Natural killer cell treated with Interleukin-12 subunit alpha and Interleukin-12 subunit beta and Interleukin-15 and Interleukin-18, amount 100 ng/mL, for 72 hours (primary cell): ENCODE measurements at places on chromosomes 16 and 17. TPM values are rescaled to one million over a fixed set of nuclear protein-coding genes. Genes with fewer than 3 reads are reported as not detected.

DNA sequence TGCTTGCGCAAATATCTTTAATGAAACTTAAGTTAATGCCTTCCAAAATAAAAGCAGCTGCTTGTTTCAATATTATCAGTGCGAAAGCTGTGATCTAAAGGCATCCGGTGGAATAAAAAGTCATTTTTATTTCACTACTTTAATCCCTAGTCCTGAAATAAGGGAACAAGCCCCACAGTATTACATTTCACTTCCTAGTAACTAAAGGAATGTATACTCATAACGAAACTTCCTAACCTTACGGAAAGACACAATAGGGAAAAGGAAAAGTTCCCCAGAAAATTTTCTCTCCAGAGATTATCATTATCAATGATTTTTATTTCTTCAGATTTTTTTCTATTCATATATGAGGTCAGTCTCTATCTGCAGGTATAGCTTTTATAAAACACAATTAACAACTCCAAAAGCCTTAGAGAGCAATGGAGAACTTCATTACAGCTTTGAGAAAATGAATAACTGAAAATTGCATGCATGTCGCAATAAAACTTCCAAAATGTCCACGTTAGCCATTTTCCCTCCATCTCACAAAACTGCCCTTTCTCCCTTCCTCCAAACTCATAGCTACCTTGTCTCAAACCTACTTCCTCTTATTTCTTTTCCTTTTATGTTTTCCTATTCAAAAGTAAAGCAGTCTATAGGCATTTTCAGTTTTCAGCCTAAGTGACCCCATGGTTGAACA is 154.3 kb upstream of the MED13 start:
- no peak for DNase-seq

DNA sequence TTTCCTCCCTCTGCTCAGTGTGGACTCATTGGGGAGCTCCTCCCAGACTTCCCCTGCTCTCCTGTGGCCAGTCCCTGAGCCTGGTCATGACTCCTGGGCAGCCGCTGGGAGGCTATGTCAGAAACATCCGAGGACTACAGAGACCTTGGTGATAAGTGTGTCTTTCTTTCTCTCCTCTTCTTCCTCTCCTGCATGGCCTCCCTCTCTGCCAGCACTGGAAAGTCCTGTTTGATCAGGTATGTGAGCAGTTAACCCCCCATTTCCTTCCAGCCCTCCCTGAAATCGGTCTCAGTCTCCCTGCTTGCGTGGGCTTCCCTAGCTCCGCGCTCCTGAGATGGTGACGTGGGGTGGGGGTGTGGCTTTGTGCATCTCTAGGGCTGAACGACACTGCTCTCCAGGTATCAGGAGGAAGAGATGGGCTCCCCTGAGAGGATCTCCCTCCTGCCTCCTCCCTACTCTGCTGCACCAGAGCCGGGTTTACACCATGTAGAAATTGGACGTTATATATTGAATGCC is 2.1 kb downstream of the RHBDL3 start:
- DNase-seq: no peak

GRCh38 chr17:74215342-74215727 is 2.0 kb downstream of the TTYH2 start:
- DNase-seq: no peak

DNA sequence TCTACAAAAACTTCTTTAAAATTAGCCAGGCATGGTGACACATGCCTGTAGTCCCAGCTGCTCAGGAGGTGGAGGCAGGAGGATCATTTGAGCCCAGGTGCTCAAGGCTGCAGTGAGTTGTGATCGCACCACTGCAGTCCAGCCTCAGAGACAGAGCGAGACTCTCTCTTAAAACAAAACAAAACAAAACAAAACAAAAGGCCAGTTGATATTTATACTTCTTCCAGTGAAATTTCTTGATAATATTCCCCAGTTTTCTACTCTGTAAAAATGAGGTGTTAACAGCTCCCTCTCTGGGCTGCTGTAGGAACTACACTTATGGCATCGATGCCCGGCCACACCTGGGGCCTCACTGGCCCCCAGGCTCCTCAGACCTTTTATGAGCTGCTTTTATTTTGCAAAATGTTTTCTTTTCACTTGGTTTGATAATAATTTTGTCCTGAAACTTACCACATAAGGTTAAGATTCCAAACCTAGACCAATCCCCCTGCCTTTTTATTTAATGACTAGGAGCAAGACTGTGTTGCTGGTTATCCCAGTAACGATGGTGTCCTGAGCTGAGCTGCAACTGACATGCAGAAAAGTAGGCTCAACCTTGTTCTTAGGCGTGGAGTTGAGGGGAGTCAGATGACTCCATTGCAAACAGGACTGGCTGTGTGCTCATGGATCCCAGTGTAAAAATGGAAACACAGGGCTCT is 17.6 kb downstream of the MAPK8IP3 start:
- no peak for DNase-seq

GRCh38 chr16:4057439-4057877 is 58.8 kb downstream of the ADCY9 start:
- DNase-seq: no peak

- no peak for DNase-seq
Measured at GRCh38 chr17:55845385-55845784, 94.5 kb downstream of the PCTP start.

DNA sequence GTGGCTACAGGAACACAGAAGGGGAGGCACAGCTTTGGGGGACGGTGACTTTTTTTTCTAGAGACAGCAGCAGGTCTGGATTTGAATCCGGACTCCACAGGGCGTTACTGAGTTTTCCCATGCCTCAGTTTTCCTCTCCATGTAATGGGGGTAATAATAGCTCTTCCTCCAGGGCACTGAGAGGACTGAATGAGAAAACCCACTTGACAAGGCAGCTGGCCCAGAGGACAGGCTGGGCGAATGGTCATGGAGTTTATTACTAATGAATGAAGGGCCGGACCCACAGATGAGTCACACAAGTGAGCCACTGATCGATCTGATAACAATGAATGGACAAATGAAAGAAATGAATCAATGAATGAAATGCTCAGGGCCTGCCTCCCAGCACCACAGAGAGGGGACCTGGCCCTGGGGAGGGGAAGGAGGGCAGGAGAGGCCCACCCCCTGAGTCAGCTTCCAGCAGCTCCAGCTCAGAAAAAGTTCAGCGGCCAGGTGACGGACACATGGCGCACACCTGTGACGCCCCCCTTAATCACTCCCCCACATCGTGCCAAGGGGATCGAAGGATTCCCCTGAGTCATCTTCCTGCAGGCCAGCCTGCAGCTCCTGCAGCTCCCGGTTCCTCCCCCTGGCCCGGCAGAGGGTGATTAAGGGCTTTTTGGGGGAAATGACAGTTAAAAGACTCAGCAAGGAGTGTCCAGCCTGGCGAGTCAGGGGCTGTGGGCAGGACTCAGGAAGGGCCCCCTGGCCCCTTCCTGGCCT is 54.3 kb downstream of the SOCS1 start:
- DNase-seq: no peak

PITPNM3 gene
- 0.59 TPM for total RNA-seq

TNFRSF13B gene
- total RNA-seq: 2.3 TPM

BCAR1 gene
- not detected for total RNA-seq

CDRT15L2 gene
- total RNA-seq: not detected

UBN1 gene
- total RNA-seq: 55.9 TPM

SLC12A3 gene
- total RNA-seq: not detected

SLC35G3 gene
- not detected for total RNA-seq

NLE1 gene
- total RNA-seq: 29.2 TPM

NECAB2 gene
- total RNA-seq: not detected

MYL4 gene
- 1.1 TPM for total RNA-seq
